ENCODE measurements at places on chromosomes 4 and X. TPM values are rescaled to one million over a fixed set of nuclear protein-coding genes. Genes with fewer than 3 reads are reported as not detected.

HS3ST1 gene
- total RNA-seq, result 2.4 TPM

NPY1R gene
- total RNA-seq, result 8.2 TPM

SLC9B1 gene
- 4.3 TPM for total RNA-seq

SLC6A14 gene
- total RNA-seq, result not detected

GRCh38 chr4:174334628-174335027, 50.9 kb downstream of the CEP44 start:
- DNase-seq, result no peak

Data from cerebellum (tissue), 4 donors.